ENCODE measurements at places on chromosomes 4 and X.

GRCh38 chr4:184950117-184950830, 68.0 kb upstream of the HELT start:
- DNase-seq = no peak

DNA sequence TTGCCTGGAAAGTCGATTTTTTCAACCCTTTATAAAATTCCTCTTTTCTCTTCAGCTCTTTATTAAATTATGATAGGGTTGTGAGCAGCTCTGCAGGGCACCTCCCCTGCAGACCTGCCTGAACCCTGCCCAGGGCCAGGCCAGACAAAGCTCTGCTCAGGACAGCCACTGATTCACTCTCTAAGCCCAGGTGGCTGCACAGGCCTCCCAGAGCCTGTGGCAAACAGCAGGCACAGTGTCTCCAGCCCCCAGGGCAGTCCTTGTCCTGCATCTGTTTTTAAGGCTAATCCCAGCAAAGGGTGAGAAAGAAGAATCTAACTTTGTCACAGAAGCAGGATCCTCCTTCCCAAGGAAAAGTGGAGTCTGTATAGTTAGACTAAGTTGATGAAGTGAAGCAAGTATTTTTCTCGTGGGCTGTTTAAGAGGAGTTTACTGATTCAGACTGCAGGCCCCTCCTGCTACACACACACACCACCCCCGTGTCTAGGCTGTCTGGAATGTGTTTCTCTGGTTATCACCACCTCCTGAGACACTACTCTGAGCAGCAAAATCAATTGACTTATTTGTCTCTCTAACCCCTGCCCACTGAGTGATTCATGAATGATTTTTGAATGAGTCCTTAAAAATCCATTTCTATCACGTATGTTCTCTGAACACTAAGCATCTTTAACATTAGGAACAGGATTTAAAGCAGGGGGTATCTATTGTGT, 101.7 kb downstream of the CHIC2 start:
- no peak for DNase-seq

- DNase-seq = no peak
These were observed 55.8 kb downstream of the RGS12 start for GRCh38 chr4:3348621-3349020.

DNA sequence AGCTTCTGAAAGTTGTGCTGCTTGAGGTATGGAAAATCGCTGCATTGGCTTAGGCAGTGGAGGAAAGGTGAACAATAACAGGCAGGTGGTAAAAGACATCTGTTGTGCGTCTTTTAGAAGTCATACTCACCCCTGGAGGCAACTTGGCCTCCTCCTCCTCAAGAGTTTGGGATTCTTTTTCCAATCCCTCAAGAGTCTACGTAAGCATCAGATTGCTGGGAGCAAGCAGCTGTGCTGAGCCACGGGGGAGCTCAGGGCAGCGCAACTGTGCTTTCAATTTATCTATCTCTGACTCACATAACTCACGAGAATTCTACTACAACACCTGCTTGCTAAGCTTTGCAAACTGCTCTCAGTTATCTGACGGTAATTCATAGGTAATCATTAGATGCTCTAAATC, 6.4 kb upstream of the RBMX2 start:
- DNase-seq = no peak

DNA sequence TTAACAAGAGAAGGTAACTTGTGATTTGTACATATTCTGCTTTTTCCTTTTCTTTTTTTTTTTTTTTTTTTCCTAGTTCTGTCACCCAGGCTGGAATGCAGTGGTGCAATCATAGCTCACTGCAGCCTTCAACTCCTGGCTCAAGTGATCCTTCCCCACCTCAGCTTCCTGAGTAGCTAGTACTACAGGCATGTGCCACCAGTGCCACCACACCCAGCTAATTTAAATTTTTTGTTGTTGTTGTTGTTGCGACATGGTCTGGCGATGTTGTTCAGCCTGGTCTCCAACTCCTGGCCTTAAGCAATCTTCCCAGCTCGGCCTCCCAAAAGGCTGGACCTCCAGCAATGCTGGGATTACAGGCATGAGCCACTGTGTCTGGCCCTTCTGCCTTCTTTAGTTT, 1.5 kb upstream of the TACR3 start:
- no peak for DNase-seq

DNA sequence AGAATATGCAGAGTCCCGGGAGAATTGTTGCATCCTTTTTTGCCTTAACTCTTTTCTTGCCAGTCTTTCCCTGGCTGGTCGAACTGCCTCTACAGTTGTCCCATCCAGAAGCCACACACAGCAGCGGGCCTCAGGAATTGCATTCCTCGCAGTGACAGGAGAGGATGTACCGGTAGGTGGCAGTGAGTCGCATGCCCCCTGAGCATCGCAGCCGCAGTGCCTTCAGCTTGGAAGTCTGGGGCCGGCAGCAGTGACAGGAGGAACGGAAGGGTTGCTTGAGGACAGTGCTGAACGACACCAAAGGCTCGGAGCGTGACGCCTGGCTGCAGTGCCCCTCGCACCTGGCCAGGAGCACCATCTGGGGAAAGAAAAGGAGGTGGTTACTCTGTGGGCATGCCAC, 23.5 kb downstream of the NDP start:
- DNase-seq = no peak

DNA sequence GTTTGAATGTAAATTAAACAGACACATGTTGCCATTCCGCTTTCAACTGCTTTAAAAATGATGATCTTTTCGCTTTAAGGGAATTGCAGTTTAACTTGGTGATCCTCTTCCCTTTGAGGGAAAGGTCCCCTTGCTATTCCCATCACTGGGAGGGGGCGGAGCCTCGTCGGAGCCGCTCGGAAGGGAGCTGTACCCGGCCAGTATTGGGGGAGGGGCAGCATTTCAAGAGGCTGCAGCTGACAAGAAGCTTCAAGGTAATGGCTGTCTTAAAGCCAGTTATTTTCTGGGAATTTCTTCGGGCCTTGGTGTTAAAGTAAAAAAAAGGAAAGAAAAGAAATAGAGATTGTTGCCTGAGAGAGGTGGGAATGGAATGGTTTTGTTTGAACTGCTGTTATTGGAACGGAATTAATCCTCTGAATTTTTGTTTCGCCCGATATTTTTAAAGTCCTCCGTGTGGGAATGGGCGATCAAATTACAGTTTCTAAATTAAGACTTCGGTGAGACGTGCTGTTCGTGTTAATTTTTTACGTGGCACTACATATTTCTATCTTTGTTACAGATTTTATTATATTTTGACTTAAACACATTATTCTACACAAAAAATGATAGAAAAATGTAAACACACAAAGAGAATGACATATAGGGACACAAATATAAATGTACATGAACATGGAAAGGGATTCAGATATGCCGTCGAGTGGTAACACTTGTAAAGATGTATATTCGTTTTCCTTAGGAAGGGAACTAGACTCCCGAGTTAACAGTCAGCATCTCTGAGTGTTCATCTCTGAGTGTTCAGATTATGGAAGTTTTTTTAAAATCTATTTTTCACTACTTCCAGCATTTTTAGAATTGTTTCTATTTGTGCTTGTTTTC, 9.2 kb downstream of the PWWP3B start:
- DNase-seq = no peak

- no peak for DNase-seq
These were observed 119.6 kb downstream of the GATB start for GRCh38 chr4:151641167-151641566.

DNA sequence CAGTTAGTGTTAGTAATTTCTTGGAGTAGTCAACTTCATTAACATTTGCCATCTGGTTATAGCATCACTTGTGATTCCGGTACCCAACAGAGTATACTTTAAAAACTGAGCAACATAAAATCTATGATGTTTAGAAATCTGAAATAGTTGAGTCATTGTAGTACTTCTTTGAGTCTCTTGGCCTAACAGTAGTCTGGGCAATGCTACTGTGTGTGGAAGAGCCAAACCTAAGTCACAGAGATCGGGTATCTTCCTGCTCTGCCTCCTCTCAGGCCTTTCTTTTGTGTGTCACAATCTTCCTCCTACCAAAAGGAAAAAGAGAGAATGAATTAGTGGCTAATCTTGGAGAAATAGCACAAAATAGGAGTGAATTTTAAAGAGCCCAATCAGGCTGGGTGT, 25.5 kb downstream of the DCUN1D4 start:
- no peak for DNase-seq

DNA sequence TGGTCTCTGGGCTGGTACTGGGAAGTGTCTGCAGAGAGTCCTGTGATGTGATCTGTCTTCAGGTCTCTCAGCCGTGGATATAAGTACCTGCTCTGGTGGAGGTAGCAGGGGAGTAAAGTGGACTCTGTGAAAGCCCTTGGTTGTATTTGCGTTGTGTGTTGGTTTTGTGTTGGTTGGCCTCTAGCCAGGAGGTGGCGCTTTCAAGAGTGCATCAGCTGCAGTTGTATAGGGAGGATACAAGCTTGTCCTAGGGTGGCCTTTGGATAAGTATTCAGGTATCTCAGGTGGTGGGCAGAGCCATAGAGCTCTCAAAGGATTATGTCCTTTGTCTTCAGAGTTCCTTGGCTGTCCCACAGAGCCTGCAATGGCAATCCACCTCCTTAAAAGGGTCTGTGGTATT, 111.6 kb downstream of the MAGEB17 start:
- DNase-seq = no peak

DNA sequence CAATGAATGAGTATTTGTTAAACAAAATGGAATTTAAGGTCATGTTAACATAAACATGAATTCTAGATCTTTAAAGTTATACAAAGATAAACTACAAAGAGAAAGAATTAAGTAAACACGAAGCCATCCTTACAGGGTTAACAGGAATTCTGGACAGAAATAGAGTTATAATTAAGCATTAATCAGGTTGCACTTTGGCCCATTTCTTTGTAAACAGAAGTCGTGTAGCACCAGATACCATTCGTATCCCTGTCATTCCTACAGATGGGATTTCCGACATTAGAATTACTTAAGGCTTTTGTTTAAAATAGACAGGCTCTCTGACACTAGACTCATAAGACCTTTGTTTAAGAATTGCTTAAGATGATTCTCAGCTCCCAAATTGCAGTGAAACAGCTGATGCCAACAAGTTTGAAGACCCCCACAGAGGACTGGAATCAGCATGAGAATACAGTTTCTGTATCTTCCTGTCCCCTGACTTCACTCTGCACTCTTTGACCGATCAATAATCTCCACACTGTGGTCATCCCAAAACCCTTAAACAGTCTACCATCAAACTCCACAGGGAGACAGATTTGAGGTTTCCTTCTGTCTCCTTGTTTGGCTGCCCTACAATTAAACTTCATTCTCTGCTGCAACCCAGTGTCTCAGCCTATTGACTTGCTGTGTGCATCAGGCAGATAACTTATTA, 22.3 kb upstream of the TMEM150C start:
- DNase-seq = no peak

GRCh38 chr4:40808926-40809457, 59.2 kb downstream of the NSUN7 start:
- DNase-seq = no peak

GRCh38 chrX:74521961-74522751, 92.3 kb downstream of the RLIM start:
- DNase-seq = no peak

DNA sequence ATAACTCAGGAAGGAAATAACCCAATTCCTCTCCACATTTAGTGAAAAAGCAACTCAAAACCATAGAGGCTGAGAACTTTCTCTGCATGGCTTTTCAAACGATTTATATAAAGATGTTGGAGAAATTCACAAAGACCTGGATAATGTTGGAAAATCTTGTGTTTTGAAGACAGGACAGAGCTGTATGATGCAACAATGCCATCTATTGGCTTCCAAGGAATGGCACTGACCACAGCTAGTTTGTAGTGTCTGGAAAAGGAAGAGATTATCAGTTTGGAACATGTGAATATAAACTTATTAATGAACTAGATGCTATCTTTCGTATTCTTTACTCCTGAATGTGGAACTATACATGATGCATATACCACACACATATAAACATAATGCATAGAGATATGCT, 503.6 kb downstream of the IL1RAPL1 start:
- DNase-seq = no peak

DNA sequence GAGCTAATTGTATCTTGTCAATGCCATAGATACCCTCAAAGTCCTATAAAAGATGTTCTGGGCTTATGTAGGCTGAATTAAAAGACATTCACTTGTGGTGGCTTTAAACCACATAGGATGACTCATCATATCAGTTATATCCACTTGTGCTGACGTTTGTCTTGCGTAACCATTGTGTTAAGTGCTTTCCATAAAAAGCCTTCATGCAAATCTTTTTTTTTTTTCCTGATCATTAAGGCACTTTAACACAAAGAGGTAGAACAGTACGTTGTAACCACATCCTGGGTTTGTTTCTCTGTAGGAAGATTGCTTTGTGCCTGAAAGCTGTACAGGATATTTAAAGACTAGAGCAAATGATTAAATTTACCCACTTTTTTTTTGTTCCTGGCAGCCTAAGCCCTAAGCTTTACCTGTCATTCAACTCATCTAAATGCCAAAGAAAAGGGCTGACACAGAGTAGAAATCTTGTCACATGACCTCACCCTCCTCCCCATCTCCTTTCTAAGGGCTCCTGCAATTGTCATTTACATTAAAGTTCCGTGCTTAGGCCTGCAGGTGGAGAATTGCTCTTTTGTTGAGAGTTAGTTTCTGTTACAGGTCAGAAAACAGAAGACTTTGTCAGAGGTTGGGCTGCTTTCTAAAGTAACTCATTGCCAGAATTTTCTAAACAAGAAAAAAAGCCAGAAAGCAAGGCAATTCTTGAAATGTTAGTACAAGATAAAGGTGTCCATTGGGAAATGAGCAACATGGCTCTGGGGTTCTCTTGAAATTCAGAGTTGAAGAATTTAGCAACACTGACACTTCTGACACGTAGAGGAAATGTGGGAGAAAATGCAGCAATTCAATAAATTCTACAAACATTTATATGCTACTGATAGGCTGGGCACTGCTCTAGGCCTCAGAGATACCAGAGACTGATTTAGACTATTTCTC, 555.6 kb downstream of the PPARGC1A start:
- DNase-seq = no peak

GRCh38 chr4:151674804-151675391, 85.9 kb downstream of the GATB start:
- DNase-seq = no peak

GRCh38 chr4:182307746-182308145, 64.5 kb downstream of the TENM3 start:
- no peak for DNase-seq

- no peak for DNase-seq
These were observed 489.1 kb downstream of the SMARCA1 start for GRCh38 chrX:129034196-129034595.

- DNase-seq = peak; percentile 19
These were observed 875 bp downstream of the LAP3 start for GRCh38 chr4:17577665-17578481.

- DNase-seq = no peak
These were observed 31.7 kb upstream of the NFXL1 start for GRCh38 chr4:47945930-47946726.

DNA sequence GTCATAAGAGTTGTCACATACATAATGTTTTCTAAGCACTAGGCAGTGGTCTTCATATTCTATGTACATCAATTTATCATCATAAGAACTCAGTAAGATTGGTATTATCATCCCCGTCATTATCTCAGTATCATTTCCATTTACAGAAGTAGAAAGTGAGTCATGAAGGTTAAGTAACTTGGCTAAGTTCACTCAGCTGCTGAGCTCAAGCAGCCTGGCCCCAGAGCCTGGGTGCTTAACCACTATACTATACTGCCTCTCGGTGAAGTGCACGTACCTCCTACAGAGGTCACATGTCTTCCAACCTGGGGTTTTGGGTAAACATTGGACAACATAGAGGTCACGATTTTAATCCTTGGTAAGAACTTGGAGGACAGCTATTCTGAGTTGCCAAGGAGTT, 161.5 kb upstream of the GATB start:
- DNase-seq = no peak

GRCh38 chrX:70434914-70435586, 9.6 kb upstream of the DLG3 start:
- no peak for DNase-seq

GRCh38 chrX:138885886-138886285, 174.4 kb upstream of the FGF13 start:
- DNase-seq = no peak

- no peak for DNase-seq
These were observed 109.9 kb upstream of the SORBS2 start for GRCh38 chr4:185921583-185922555.
